CD4-positive, alpha-beta T cell treated with Interleukin-15 for 4 hours (primary cell): ENCODE measurements at places on chromosomes 1 and 21.

DNA sequence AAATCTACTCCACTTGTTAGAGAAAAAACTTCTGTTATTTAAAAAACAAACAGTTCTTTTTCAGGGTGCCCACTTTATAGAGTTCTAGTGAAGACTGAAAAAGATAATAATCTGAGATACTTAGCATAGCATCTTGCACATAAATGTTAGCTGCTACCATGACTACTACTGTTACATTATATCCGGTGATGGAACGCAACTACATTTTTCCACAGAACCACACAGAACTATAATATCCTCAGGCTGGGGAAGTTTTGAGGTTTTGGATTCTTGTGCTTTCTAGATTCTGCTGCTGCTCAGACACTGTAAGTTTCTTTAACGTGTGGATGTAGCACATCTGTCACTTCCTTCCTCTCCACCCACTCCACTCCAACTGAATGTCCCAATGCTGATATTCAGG, 110.3 kb downstream of the PTPN14 start:
- DNase-seq, result no peak

- DNase-seq, result no peak
These were observed 148.9 kb downstream of the ETS2 start for GRCh38 chr21:38954588-38955004.

GRCh38 chr1:101907264-101907663, 89.5 kb downstream of the OLFM3 start:
- DNase-seq, result no peak

DNA sequence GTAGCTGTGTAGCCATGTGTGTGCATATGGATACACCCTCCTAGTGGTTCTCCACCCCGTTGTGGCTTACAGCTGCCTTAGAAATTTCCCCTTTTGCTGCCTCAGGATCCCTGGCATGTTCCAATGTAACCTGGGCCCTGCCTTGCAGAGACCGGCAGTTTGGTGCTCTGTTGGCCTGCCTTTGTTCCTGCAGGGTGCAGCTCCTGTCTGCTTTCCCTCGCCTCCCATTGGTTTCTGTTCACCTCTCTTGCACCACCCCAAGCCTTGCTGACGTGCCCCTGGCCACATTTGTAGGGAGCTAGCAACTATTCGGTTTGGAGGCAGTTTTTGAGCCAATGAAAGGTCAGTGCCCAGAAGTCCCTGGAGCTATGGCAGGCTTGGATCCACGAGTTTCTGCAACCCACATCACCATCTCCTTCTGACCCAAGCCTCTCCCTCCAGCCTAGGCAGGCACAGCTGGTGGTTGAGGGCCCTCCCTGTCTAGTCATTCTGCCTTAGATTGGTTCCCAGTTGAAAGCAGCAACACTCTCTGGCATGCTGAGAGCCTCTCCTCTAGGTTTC, 54.9 kb downstream of the MAB21L3 start:
- no peak for DNase-seq

GRCh38 chr1:212212343-212212742, 72.9 kb upstream of the PPP2R5A start:
- DNase-seq, result no peak

GRCh38 chr1:21292984-21293536, 2.8 kb upstream of the ECE1 start:
- DNase-seq, result peak; percentile 61

- no peak for DNase-seq
These were observed 35.2 kb downstream of the TGFBR3 start for GRCh38 chr1:91850708-91851107.

GRCh38 chr1:41239988-41240610, 2.0 kb downstream of the SCMH1 start:
- peak; percentile 29 for DNase-seq

DNA sequence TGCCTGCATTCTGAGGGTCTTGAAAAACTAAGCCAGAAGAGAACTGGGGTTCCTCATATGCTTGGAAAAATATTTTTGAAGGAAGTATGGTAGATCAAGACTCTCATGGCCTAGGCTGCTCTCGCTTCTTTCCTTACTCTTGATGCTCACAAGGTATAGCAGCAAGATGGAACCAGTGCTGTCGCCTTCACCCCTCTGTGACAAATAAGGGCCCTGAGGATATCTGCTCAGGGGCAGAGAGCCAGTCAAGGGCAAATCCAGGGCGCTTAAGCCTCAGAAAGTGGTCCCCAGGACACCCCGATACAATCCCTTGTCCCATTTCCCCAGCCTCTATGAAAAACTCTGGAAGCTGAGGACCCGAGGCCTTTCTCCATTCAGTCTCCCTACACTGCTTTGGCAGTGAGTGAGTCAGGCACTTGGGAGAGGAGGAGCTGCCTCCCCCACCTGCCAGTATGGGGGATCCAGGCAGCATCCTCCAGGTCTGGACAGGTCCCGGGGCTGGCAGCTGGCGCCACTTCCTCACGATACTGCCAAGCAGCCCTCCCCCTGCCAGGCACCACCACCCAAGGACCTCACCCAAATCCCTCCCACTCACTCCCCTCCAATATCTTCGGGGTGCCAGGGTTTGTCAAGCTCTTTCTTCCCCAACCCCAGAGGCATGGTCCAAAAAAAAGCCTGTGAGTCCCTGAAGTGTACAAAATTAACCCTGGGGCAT, 1.3 kb downstream of the IGSF9 start:
- DNase-seq, result no peak

- no peak for DNase-seq
These were observed 58.3 kb downstream of the ZNF648 start for GRCh38 chr1:182003025-182003725.

DNA sequence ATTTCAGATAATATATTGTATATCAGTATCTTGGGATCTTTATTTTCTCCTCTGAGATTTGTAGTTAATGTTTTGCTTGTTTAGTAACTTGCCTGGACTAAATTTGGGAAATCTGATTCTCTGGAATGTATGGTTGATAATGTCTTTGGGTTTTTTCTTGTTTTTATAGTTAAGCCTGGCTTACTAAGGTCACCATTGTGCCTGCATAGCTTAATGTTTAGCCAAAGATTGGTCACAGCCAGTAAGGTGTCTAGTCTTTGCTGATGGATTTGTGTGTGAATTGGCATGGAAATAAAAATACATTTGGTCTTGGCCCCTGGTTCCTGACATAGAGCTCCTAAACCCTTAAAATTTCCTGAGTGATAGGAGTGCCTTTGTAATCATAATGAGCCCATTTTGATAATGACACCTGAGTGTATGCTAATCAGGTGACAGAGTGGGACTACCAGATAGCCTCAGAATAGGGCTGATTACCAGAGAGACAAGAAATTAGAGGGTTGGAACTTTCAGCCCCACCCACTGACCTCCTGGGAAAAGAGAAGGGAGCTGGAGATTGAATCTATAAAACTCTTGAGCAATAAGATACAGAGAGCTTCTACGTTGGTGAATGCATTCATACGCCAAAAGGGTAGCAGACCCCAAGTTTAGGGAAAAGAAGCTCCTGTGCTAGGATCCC, 47.9 kb upstream of the NUF2 start:
- no peak for DNase-seq

DNA sequence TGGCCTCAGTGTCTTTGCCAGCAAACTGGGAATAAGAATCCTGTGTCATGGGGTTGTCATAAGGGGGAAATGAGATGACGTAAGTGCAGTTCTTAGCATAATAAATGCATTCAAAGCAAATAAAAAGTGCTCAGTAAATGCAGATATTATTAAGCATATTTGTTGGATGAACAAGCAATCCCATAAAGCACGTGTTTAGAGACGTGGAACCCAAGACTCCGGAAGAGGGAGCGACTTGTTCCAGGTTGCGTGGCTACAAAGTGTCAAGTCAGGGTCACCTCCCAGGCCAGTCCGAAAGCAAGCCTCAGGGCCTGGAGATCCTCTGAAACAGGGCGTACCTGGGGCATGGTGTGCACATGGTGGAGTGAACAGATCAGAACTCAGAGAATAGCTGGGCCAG, 58.0 kb upstream of the LAPTM5 start:
- no peak for DNase-seq

DNA sequence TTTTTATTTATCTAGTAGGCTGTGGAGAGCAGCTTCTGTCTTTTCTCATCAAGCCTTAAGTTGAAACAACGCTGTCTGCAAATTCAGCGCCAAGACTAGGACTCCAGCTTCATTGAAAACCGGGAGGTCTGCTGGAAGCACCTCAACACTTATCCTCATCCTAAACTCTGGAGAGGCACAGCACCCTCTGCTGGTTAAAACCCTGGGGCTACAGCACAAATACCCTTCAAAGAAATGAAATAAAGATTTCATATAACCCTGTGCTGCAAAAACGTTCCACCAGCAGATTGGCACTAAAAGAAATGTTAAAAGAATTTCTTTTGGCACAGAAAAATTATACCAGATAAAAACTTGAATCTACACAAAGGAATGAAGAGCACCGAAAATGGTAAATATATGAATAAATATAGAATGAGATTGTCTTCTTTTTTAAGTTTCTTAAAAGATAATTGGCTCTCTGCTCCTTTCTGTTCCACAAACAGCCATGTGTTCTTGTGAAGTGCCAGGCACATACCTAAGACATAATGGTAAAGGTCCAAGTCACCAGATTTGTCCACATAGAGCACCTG, 227.7 kb upstream of the SAMSN1 start:
- DNase-seq, result peak; percentile 58

DNA sequence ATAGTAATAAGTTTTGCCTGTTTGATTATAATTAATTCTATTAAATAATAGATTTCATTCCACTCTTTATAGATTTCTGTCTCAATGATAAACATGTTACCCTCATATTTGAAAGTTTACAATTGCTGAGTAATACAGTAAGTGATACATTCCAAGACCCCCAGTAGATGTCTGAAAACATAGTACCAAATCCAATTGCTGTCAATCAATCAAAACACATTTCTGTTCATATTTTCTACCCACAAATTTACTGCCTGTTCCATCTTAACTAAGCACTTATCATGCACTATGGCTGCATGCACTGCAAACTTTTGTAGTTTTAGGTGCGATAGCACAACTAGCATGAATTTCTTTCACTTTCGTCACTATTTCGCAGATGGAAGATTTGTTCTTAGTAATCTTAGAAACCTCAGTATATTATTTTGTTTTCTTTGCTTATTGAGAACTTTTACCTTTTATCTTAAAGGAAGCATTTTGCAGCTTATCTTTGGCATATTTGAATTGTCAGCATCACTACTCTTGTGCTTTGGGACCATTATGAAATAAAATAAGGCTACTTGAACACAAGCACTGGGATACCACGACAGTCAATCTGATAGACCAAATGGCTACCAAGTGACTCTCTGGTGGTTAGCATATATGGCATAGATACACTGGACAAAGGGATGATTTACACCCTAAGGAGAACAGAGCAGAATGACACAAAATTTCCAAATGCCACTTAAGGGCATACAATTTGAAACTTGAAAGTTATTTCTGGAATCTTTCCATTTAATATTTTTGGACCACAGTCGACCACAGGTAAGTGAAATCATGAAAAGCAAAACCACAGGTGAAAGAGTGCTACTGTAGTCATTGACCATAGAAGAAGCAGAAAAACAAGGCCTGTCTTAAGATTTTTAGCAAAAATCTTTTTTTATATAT, 67.6 kb downstream of the RGS13 start:
- no peak for DNase-seq

GRCh38 chr1:6082430-6082971, 36.8 kb downstream of the KCNAB2 start:
- DNase-seq, result no peak

GRCh38 chr1:228734881-228735801, at the start of gene RHOU:
Gene RHOU (plus strand): TSS chr1:228735479. CDS start chr1:228735743, 264 bp downstream.
- peak; percentile 60 for DNase-seq

- DNase-seq, result no peak
These were observed 5.2 kb downstream of the LEPR start for GRCh38 chr1:65425697-65426096.

GRCh38 chr1:50109647-50110075, 941 bp downstream of the ELAVL4 start:
- no peak for DNase-seq

GRCh38 chr1:237814319-237814924, 76.3 kb downstream of the ZP4 start:
- no peak for DNase-seq

DNA sequence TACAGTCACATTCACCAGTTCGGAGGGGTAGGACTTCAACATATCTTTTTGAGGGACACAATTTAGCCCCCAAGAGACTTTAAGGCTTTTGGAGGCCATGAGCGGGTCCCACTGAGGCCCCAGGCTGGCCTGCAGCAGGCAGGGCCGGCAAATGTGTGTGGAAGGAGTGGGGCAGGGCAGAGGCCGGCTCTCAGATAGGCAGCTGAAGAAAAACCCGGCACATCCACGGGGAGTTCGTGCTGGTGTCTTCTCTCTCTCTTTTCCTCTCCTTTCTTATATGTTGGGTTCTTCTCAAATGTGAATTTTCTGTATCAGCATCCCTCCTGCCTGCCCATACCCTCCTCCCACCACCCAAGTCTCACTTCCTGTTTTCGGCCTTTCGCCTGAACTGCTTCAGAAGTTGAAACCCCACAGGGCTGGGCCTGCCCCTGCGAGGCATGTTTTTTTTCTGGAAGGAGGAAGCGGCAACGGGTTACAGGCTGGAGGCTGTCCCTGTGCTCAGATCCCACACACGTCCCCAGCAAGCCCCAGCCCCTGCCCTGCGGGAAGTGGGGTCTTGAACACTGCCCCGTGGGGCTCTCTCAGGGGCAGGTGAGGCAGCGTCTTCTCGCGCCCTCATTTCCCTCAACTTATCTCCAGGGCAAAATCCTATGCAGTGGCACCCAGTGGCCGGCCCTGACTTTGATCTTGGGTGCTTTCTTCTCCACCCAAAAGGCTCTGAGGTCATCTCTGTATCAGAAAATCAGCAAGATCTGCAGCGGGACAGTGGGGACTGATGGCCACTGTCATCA, 9.7 kb upstream of the UMODL1 start:
- peak; percentile 15 for DNase-seq

DNA sequence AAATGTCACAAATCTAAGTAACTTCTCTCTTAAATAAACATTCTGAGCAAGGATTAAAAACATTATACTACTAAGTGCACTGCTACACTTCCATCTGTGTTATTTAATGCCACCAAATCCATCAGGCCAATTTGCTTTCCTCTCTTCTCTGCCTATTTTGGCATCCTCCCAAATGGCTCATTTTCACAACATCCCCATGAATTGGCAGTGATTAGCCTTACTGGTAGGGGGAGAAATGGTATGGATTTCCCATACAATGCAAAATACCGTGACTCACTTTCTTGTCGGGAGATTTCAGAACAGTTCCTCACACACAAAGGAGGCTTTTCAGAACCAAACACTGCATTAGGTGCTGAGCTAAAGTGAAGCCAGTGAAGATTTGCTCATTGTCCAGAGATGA, 195.7 kb downstream of the MIS18A start:
- no peak for DNase-seq

DNA sequence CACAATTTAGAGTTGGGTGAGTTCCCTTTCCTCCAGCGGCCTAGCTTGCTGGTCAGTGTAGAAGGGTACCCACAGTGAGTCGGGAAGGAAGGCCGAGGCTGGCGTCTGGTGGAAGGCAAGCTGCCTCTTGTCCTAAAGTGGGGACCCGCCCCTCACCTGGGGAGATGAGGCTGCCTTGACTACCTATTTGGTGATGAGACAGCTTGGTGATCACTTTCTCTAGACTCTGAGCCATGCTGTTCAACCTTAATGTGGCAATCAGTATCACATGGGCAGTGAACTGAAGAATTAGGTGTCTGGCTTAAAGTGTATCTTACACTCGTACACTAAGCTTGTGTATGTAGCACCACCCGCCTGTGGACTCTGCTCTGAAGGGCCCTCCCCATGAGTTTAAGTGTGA, 100.7 kb downstream of the COLGALT2 start:
- no peak for DNase-seq

GRCh38 chr1:115757326-115757725, 11.2 kb downstream of the CASQ2 start:
- DNase-seq, result no peak

- DNase-seq, result no peak
These were observed 12.7 kb upstream of the PTCH2 start for GRCh38 chr1:44855742-44856141.

- no peak for DNase-seq
These were observed 12.4 kb upstream of the GBP4 start for GRCh38 chr1:89211035-89211634.
